ENCODE measurements at places on chromosomes 1 and 21. TPM values are rescaled to one million over a fixed set of nuclear protein-coding genes. Genes with fewer than 3 reads are reported as not detected.

ATP1B1 gene
- total RNA-seq = 13.8 TPM

REG4 gene
- total RNA-seq = not detected

TFF2 gene
- total RNA-seq = not detected

ATP1A4 gene
- total RNA-seq = not detected

AGRN gene
- 238 TPM for total RNA-seq

TP73 gene
- total RNA-seq = under 0.01 TPM

SMIM11 gene
- total RNA-seq = 14.1 TPM

IQGAP3 gene
- total RNA-seq = 21.5 TPM

AUNIP gene
- total RNA-seq = 2.1 TPM

AQP10 gene
- not detected for total RNA-seq

RAB3B gene
- 0.32 TPM for total RNA-seq

CALML6 gene
- 0.32 TPM for total RNA-seq

HRNR gene
- not detected for total RNA-seq

LCA5L gene
- 0.57 TPM for total RNA-seq

RBM15 gene
- 40.0 TPM for total RNA-seq

ARHGAP30 gene
- not detected for total RNA-seq

IVL gene
- total RNA-seq = not detected

CD1E gene
- not detected for total RNA-seq

Measured in bladder microvascular endothelial cell (primary cell).